Prostate gland (tissue), 2 donors: ENCODE measurements at places on chromosomes 1 and 21. TPM values are rescaled to one million over a fixed set of nuclear protein-coding genes. Genes with fewer than 3 reads are reported as not detected.

Gene GNG12
- total RNA-seq, result 49.4 TPM

Gene SPRR2B
- total RNA-seq, result not detected

Gene CNIH3
- 7.2 TPM for total RNA-seq

Gene LPAR3
- total RNA-seq, result 81.6 TPM

Gene BRINP3
- total RNA-seq, result 3.0 TPM

Gene SORT1
- 34.0 TPM for total RNA-seq

Gene C1orf56
- total RNA-seq, result 17.7 TPM

Gene CRP
- 0.55 TPM for total RNA-seq

Gene RAD54L
- 8.4 TPM for total RNA-seq

Gene RSPH1
- 2.6 TPM for total RNA-seq

Gene CADM3
- 4.7 TPM for total RNA-seq

Gene SLC9C2
- not detected for total RNA-seq

Gene PTGER3
- total RNA-seq, result 3.6 TPM

Gene CFHR2
- total RNA-seq, result not detected

Gene CTBS
- total RNA-seq, result 15.1 TPM

Gene MLLT11
- 1.9 TPM for total RNA-seq

Gene OR10X1
- total RNA-seq, result not detected

Gene HMGB4
- total RNA-seq, result 25.1 TPM

Gene DMRTA2
- total RNA-seq, result 1.1 TPM

Gene KCNJ9
- total RNA-seq, result 0.51 TPM

Gene WNT3A
- total RNA-seq, result 2.4 TPM

Gene AGO3
- 19.4 TPM for total RNA-seq

Gene PCBP3
- total RNA-seq, result 0.77 TPM

Gene CLDN17
- total RNA-seq, result not detected

Gene BMP8B
- 4.7 TPM for total RNA-seq

Gene FLAD1
- 31.5 TPM for total RNA-seq

Gene PRR9
- not detected for total RNA-seq

Gene SUMO3
- total RNA-seq, result 78.3 TPM

Gene NR1I3
- not detected for total RNA-seq

Gene AMY1C
- total RNA-seq, result not detected
